HCT116 (cell line): ENCODE measurements at places on chromosomes 6 and 20. TPM values are rescaled to one million over a fixed set of nuclear protein-coding genes. Genes with fewer than 3 reads are reported as not detected.

The ZNF341 gene
- total RNA-seq: 4.9 TPM

The PRDM13 gene
- total RNA-seq: not detected

GRCh38 chr6:137543114-137543513 is 48.9 kb upstream of the OLIG3 start:
- DNase-seq: no peak

DNA sequence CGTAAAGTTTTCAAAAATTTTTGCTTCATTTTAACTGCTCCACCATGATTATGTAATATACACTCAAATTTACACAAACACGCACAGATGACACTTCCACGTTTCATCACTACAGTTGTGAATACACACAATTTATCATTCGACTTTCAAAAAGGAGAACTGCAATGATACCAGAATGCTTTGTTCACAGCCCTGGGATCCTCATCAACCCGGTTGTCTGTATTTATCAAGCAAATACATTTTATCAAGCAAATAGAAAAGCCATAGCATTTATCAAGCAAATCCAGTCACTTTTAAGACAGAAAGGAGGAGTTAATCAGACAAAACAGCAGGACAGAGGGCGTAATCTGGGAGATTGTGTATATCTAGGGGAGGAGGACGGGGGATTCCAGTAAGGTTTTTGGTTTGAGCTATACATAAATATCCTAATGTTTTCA is 20.3 kb upstream of the ABT1 start:
- DNase-seq: no peak
